ENCODE measurements at places on chromosomes 1 and 21. TPM values are rescaled to one million over a fixed set of nuclear protein-coding genes. Genes with fewer than 3 reads are reported as not detected.

GRCh38 chr1:60068393-60069045, 5.1 kb downstream of the C1orf87 start:
- DNase-seq = no peak

LCE3E gene
- not detected for total RNA-seq

OR6F1 gene
- not detected for total RNA-seq

- no peak for DNase-seq
Observed at GRCh38 chr1:147579934-147580537, 38.7 kb downstream of the BCL9 start.

- DNase-seq = no peak
Observed at GRCh38 chr1:54857746-54858561, 29.0 kb downstream of the DHCR24 start.

KRTAP21-2 gene
- not detected for total RNA-seq

DNA sequence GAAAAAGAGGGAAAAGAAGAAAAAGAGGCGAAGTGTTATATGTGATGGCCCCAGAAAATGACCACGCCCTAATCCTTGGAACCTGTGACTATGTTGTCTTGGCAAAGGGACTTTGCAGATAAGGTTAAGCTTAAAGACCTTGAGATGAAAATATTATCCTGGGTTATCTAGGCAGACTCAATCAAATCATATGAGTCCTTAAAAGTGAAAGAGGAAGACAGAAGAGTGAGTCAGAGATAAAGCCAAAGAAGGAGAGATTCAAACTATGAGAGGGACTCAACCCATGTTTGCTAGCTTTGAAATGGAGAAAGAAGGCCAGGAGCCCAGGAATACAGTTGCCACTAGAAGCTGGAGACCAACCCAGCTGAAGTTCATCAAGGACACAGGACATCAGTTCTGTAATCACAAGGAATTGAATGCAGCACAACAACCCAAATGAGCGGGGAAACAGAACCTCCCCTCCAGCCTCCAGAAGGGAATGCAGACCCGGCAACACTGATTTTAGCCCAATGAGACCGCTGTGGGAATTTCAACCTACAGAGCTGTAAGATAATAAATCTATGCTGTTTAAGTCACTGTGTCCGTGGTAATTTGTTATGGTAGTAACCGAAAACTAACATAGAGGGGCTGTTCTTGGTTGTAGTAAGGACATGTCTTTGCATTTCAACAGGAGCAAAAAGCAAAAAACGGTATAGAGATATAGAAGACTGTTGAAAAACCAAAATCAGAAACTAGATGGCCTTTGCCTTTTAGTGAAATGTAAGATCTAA, 4.2 kb upstream of the RGS8 start:
- no peak for DNase-seq

- DNase-seq = no peak
Observed at GRCh38 chr1:231408528-231409094, 13.5 kb downstream of the EGLN1 start.

DNA sequence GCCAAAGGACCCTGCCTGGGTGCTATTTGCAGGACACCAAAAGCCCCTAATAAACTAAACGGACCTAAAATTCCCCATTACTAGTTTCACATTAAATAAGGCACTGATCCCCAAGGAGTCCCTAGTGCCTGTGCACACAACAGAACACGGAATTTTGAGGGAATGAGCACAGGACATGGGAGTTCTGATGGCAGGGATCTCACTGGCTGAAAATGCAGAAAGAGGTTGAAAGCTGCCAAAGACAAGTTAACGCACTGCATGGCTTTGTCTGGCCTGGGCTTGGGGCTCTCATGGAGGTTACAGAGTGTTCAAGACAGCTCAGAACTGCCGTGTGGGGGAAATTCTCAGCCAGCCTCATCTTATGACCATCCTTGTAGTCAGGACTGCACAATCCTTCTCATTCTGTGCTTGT, 15.6 kb upstream of the ATP1B1 start:
- no peak for DNase-seq

USP24 gene
- total RNA-seq = 29.0 TPM

DNA sequence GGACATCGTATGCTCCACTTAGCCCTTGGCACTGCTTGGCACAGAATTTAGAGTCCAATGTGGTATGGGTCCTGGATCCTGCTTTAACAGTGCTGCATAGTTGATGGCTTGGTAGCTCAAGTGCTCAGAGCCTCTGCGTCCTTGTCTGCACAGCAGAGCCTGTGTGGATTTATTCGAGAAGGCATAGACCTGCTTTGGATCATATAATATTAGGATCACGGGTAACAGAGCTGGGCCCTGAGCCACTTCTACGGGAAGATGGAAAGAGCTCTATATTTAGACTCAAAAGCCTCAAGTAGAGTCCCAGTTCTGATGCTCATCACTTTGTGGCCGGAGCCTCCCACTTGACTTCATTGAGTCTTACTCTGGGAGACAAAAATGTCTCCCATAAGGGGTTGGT, 164.4 kb upstream of the EDN2 start:
- DNase-seq = no peak

DNA sequence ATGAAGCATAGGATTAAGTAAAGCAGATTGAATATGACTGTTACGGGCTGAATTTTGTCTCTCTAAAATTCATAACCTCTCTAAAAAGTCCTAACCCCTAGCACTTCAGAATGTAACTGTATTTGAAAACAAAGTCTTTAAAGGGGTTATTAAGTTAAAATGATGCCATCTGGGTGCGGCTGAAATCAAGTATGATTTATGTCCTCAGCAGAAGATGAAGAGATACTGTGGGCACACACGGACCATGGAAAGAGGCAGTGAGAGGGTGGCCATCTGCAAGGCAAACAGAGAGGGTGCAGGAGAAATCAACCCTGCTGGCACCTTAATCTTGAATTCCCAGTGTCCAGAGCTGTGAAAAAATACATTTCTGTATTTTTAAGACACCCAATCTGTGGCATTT, 3.8 kb upstream of the USP25 start:
- no peak for DNase-seq

GRCh38 chr1:22121421-22121911, 21.4 kb downstream of the WNT4 start:
- no peak for DNase-seq

DNA sequence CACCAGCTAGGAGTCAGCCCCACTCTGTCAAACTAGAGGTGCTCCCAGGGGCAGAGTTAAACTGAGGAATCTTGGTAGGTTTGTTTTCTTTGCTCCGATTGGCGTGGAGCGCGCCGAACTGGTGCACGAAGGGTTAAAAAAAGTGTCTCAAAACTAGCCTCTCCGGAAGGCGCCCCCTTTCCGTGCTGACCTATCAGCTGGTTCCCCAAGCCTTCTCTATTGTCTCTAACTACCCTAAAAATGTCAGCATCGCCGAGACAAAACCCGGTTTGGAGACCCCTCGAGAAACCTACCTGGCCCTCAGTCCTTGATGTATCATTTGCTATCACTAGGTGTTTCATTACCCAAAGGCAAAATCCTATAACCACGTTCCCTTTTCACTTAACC, 2.2 kb downstream of the TGFB2 start:
- DNase-seq = no peak

GRCh38 chr1:97764991-97765390, 155.8 kb downstream of the DPYD start:
- no peak for DNase-seq

DNA sequence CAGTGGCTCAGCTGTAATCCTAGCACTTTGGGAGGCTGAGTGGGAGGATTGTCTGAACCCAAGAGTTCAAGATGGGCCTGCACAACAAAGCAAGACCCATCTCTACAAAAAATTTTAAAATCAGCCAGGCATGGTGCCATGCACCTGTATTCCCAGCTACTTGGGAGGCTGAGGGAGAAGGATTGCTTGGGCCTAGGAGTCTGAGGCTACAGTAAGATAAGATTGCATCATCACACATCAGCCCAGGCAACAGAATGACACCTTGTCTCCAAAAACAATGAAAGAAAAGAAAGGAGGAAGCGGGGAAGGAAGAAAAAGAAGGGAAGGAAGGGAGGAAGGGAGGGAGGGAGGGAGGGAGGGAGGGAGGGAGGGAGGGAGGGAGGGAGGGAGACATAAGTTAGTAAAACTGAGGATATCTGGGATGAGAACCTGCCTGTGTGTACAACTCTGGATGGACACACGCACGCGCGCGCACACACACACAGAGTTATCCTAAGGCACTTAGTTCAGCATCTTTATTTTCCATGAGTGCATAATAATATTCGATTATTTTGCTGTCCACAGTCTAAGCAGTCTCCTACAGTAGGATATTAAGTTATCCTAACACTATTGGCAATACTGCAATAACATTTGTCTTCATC, 92.9 kb upstream of the LBR start:
- DNase-seq = no peak

- DNase-seq = no peak
Observed at GRCh38 chr1:155966750-155967149, 11.6 kb downstream of the ARHGEF2 start.

- no peak for DNase-seq
Observed at GRCh38 chr1:221712776-221713431, 29.0 kb downstream of the DUSP10 start.

COL24A1 gene
- 1.0 TPM for total RNA-seq

DNA sequence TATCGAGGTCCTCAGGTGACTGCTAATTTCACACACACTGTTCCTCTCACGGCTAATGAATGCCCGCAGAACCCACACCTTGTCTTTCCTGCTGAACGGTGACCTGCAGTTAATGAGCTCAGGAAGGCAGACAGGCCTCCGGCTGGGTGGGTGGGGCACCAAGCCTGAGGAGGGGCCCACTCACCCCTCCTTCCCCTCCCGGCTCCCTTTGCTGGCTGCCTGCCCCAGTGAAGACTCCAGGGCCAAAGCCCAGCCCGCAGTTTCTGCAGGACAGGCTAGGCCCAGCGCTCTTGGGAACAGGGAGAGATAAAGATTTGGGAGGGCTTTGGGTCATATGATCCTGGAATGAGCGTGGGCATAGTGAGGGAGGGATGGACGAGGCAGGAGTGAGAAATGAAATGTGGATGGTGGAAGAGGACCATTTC, 26.4 kb downstream of the FOXO6 start:
- DNase-seq = peak; percentile 81

CSDE1 gene
- total RNA-seq = 1,380 TPM

- DNase-seq = peak; percentile 16
Observed at GRCh38 chr1:50352428-50352827, 70.8 kb downstream of the DMRTA2 start.

DNA sequence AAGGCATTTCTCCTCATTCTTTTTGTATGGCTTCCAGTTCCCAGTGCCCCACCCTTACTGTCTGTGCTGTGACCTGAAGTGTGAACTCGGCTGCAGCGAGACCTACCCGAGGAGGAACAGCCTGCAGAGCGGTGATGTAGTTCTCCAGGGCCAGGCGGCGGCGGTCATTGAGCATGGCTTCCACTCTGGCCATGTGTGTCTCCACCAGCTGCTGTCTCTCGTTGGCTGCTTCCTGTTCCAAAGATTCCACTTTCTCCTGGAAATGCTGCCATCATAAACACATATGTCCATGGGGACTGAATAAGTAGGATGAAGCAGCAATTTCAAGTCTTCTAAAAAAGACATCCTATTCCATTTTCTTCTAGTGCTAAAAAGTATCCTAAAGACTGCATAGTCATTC, 195.6 kb downstream of the APP start:
- DNase-seq = no peak

GRCh38 chr1:184940226-184940625, 34.1 kb downstream of the NIBAN1 start:
- no peak for DNase-seq

DNA sequence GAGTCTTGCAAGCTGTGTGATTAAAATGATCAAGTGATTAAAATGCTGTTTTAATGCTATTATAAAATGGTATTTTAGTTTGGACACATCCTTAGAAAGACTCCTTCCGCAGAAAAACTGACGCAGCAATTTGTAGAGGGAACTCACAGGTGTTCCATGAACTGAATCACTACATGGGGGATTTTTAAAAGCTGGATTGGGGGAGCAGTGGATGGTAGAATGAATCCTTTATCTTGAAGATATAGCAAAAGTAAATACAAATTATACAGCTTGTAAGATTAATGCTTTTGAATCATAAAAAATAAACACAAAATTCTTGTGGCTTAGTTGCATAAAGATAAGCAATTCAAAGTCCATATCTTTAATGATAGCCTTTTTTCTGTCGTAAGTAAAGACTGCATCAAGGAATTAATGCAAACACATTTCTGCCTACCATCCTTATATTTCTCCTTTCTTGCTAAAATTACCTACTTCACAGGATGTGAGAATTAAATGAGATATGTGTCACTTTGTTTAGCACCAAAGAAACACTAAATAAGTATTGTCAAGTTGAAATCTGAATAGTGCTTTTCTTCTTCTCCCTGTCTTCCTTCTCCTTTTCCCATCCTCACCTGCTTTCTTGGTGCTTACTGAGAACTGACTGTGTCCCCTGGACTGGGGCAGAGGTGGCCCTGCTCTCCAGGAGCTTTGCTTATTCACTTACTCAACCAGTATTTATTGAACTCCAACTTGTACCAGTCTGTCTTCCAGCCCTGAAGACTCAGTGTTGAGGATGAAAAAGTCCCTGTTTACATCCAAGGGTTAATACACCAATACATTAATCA, 61.5 kb upstream of the F3 start:
- no peak for DNase-seq

- DNase-seq = no peak
Observed at GRCh38 chr1:185483664-185484450, 166.8 kb upstream of the IVNS1ABP start.

GRCh38 chr21:26107429-26107828, 63.1 kb downstream of the APP start:
- no peak for DNase-seq

DNA sequence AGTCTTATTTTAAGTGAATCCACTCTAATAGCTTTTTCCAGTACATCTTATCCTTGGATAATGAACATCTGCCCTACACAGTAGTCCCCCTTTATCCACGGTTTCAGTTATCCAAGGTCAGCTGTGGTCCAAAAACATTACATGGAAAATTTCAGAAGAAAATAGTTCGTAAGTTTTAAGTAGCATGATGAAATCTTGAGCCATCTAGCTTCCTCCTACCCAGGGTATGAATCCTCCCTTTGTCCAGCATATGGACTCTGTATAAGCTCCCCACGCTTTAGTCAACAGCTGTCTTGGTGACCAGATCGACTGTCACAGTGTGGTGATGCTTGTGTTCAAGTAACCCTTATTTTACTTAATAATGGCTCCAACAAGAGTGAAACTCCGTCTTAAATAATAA, 2.6 kb downstream of the GLRX2 start:
- DNase-seq = no peak

DNA sequence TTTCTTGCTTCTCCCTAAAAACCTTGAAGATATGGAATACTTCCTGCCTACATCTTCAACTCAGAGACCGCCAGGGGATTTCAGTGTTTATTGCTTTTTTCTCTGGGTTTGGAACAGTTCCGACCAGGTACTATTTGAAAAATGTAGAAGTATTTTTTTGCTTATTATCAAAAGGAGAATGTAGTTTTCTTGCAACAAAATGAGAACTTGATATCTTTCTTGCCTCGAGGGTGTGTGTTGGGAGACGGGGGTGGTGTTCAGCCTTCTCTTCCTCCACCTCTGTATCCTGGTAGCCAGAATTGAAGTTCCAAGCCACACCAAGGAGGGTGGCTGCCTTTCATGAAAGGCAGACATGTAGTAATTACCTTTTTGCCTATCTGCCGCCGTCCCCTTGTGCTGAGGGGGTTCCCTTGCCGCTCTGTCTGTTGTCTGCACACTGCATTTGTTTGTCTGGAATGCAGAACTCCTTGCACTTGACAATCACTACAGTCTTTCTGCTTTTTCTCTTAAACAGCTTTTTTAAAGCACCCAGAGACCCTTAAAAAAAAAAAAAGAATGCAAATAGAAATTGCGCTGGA, 212.1 kb downstream of the PBX1 start:
- DNase-seq = no peak

CD34 gene
- total RNA-seq = 76.7 TPM

- no peak for DNase-seq
Observed at GRCh38 chr1:41536361-41536802, 51.9 kb upstream of the EDN2 start.

- no peak for DNase-seq
Observed at GRCh38 chr1:193355626-193356025, 169.2 kb upstream of the B3GALT2 start.

Data from right atrium auricular region (tissue), 2 donors.